ENCODE measurements at places on chromosomes 6 and 20.

DNA sequence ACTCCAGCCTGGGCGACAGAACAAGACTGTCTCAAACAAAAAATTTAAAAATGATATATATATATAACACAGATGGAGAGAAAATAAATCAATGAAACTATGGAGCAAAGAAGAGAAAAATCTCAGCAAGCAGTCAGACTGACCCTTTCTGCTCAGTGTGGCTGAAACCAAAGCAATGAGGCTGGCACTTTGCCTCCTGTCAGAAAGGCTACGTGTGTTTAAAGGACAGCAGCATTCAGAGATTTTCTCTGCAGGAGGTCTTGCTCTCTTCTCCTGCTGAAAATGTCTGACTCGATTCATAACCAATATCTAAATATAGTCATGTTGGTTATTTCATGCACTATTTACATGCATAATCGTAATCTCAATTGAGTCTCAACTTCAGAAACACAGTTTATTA, 527.0 kb upstream of the JARID2 start:
- DNase-seq: no peak

DNA sequence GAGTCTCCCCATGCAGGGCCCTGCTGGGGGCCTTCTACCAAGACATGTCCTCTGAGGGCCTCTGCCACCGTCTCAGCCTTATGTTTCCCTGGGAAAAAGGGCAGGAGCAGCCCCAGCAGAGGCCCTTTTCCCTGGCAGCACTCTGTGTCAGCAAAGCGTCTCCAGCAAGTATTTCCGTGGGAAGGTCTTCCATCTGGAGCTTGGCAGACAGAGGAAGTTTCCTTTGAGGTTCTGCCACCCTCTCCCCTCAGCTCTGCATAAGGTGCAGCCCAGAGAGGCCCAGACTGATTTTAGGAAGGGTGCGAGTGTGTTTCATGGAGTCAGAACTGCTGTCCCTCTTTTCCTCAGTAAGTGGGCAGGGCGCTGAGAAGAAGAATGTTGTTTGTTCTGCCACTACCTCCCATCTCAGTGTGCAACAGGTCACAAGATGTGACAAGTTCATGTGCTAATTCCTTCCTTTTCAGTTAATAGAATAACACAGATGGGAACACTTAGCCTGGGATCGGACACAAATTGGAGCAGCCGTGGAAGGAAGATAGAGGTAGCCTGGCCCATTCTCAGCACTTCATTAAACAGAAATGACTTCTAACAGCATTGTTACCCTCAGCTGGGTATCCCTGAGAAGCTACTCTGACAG, 784.4 kb downstream of the MAFB start:
- DNase-seq: no peak

DNA sequence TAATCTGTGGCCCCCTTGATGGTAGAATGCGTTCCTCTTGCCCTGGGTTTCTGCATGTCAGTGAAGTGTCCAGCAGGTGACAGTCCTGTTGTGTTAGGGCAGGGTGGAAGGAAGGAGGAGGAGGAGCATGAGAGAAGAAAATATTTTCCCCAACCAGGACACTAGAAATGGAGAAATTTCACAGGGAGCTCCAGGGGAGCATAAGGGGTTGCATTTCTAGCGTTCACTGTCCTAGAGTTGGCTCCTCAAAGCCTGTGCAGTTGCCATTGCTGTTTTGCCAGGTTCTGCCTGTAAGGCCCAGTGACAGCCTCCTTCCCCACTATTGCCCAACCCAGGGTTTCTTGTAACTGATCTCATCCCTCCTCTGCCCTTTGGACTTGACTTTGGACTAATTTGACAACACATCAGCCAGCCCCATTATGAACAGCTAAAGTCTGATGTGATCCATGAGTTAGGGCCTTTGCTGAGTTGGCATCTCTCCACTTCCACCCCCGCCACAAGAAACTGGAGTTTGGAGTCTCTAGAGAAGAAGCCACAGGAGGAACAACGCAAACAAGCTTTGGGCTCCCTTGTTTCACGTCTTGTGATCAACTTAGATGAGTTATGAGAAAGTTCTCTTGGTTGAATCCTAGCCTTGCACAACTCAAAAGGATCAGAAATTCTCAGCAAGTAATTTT, 14.0 kb upstream of the FAM50B start:
- DNase-seq: no peak

- no peak for DNase-seq
Observed at GRCh38 chr6:22036699-22037098, 260.1 kb downstream of the PRL start.

DNA sequence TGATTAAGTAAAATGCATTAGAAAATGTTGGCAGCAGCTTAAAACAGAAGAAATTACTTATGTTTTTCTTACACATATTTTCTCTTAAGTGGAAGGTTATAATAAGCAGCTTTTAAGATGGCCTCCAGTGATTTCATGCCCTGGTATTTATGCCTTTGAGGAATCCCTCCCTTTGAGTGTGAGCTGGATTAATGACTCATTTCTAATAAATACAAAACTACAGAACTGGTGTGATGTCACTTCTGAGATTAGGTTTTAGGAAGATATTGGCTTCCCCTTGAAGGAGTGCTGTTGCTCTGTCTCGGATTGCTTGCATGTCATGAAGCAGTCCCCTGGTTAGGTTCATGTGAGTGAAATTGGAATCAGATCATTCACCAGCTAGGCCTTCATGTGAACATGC, 143.2 kb upstream of the EPHA7 start:
- DNase-seq: no peak

GRCh38 chr6:159897603-159898002, 6.8 kb downstream of the MAS1 start:
- no peak for DNase-seq

DNA sequence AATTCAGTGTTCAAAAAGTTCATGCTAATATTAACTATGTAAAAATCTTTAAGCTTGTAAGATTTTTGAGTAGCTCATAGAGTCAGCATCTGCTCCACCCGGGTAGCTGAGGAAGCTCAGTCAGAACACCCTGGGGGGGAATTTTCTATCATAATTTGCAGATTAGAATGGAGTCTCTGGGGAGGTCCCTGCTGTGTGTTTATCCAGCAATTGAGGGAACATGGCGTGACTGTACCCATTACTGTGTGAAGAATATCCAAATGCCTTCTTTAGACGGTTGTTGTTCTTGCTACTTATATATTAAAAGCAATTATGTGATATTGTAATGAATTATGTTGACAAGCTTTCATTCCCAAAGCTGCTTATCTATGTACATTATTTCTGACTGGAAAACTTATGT, 64.8 kb downstream of the AIG1 start:
- DNase-seq: no peak

DNA sequence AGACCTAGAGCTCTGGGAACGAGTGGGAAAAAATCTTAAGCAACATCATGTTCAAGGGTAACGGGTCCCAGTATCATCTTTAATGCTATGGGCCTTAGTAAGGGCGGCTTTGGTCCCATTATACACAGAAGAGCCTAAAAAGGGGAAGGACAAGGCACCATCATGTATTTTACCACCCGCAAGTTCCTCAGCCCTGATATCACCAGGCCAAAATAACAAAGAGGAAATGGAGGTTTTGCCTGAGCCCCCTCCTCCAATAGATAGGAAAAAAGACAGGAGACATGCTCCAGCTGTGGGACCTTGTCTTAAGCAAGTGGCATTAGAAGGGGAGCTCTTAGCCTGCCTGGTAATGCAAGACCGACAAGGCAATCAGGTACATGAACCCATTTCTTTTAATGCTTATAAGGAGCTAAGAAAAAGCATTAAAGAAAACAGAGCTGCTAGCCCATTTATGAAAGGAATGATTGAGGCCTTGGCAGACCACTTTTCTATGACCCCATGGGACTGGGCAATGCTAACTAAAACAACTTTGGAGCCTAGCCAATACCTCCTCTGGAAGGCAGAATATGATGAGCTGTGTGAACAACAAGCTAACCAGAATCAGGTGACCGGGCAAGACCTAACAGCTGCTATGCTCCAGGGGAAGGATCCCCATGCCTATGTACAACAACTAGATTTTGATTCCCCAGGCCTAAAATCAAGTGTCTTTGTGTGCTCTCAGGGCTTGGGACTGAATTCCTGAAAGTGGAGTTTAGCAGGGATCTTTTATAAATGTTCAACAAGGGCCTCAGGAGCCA, 23.2 kb downstream of the HLA-DPA1 start:
- no peak for DNase-seq

DNA sequence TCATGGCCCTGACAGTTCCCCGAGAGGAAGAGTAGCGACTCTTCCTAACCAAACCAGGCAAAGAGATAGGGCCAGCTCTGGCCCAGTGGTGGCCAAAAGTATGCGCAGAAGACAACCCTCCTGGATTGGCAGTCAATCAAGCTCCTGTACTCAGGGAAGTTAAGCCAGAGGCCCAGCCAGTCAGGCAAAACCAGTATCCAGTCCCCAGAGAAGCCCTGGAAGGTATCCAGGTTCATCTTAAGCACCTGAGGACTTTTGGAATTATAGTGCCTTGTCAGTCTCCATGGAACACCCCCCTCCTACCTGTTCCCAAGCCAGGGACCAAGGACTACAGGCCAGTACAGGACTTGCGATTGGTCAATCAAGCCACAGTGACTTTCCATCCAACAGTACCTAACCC, 298.3 kb downstream of the RNGTT start:
- no peak for DNase-seq

DNA sequence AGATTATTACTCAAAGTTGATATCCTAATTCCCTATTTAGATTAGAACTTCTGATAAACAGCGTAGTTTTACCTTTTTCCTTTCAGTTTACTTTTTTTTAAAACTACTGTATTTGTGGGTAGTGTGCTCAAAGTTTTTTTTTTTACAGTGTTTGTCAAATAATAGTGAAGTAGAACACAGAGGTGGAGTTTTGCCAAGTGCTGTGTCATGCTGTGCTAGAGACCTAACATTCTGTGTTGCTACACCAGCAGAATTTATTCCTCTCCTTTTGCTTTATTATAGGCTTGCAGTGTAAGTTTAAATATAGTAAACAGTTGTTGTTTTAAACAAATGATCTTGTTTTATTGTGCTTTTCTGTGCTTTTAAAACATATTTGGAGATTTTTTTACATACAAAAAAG, 125.4 kb downstream of the HIVEP1 start:
- no peak for DNase-seq

GRCh38 chr6:35718911-35719381, 17.9 kb upstream of the ARMC12 start:
- DNase-seq: no peak

- no peak for DNase-seq
Observed at GRCh38 chr6:52115891-52116604, 28.6 kb upstream of the PKHD1 start.

- DNase-seq: no peak
Observed at GRCh38 chr6:20447581-20448132, 46.0 kb downstream of the E2F3 start.

- DNase-seq: no peak
Observed at GRCh38 chr6:37202788-37203491, 33.0 kb downstream of the PIM1 start.

DNA sequence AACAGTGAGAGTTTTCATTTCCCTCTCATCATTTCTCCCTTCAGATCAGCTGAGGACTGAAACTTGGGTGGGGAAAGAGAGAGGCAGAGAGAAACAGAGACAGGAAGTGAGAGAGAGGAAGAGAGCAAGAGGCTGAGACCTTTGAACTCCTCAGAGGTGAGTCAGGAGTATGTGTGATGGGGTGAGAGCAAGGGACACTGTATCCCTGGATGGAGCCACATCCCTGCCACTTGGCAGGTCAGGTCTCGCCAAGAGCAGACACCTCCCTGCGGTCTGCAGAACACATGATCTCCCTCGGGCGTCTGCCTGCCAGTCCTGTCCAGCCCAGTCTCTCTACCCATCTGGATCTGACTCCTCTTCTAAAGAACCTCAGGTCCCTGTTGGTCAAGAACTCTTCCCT, 62.7 kb upstream of the SYNDIG1 start:
- DNase-seq: no peak

DNA sequence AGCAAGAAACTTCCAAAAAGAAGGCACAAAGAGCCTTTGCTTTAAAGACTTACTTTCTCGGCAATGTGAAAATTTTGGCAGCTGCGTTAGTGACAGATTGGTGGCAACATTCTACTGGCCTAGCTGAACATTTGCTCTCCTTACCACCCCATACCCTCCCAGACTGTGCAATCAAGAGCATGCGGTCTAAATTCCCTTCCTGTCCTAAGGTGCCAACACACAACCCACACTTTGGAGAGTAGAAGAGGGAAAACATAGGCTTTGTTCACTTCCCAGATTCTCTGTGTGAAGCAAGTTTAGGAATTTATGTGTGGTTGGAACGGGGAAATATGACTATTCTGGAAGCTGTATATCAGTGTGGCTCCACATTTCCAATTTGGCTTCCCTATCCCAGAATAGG, 29.8 kb upstream of the NEDD9 start:
- no peak for DNase-seq

GRCh38 chr6:158536084-158536890, 23.6 kb upstream of the TMEM181 start:
- DNase-seq: peak; percentile 40

GRCh38 chr20:41424546-41424945, 57.9 kb upstream of the EMILIN3 start:
- no peak for DNase-seq

- no peak for DNase-seq
Observed at GRCh38 chr6:75275067-75275466, 9.5 kb downstream of the TMEM30A start.

GRCh38 chr6:105873799-105874198, 212.3 kb upstream of the PRDM1 start:
- DNase-seq: no peak

DNA sequence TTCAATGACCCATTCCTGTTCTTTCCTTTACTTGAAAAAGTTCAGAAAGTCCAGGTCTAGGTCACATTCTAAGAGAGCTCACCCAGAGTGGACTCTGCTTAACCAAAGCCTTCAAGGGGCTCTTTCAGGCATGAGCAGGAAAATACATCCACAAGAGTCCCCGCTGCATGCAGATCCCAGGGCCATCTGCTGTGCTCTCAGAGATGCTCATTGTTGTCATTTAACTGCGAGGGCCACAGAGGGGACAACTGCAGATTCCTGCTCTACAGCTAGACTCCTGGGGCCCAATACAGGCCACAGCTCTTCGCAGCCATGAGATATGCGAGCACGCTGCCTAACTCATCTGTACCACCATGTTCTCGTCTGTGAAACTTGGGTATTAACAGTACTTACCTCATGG, 295.6 kb upstream of the QKI start:
- DNase-seq: no peak

DNA sequence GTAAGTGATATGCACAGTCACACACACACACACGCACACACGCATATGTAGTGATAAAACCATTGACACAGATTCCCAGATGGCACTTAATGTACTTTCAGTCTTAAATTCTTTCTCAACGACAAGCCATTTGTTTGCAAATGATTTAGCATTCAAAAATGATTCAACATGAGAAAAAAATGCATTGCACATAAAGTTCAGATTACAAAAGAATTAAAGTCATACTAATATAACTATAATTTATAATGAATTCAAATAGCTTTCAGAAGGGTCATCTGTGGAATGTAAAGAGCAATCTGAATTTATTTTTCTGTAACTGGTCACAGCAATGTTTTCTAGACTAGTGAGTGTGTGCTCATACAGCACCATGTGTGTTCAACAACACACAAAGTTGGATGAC, 521.6 kb upstream of the ZNF337 start:
- no peak for DNase-seq

Measured in stimulated activated CD4-positive, alpha-beta T cell treated with anti-CD3 and anti-CD28 coated beads, Interleukin-1b, Interleukin-23, amount 100 ng/mL, for 1 hour (primary cell).